Panc1 (cell line): ENCODE measurements at places on chromosomes 2 and 18.

DNA sequence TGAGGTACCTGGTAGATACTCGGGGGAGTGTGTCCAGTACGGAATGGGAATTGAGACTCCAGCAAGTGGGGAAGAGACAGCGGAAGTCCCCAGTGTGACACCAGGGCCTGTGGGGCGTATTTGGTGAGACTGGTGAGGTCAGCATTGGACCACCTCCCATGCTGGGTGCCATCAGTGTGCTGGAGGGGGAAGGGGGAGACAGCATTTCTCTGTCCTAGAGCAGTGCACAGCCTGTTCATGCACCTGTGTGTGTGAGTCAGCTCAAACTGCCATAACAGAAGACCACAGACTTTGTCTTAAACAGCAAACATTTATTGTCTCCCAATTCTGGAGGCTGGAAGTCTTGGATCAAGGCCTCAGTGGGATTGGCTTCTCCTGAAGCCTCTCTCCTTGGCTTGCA is 301.8 kb downstream of the GBX2 start:
- H3K27ac ChIP-seq = no peak overlapping the region
- no peak for DNase-seq
- no peaks in the 10 kb centered on the region for H3K4me1 ChIP-seq
- H3K4me3 ChIP-seq = no peak overlapping the region
- no peaks in the 10 kb centered on the region for H3K27me3 ChIP-seq

DNA sequence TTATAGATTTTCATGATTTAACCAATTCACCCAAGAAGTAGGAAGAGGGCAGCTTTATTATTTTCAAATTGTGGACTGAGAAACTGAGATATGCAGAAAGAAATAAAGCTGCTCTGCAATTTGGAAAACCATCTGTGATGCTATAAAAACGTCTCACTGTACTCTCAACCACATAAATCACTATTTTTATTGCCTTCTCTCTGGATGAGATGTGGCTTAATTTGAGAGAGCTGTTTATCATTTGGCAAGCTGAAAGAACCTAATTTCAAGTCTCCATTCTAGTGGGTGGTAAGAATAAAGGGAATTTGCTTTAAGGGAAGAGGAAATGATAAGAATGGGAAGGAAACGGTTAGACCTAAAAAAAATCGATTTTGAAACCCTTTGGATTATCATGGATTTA is 49.9 kb upstream of the CYP1B1 start:
- H3K27ac ChIP-seq = no peak overlapping the region
- no peak overlapping the region for H3K4me3 ChIP-seq
- H3K27me3 ChIP-seq = no peaks in the 10 kb centered on the region
- H3K4me1 ChIP-seq = no peaks in the 10 kb centered on the region

GRCh38 chr18:43034683-43035500 is 80.6 kb downstream of the RIT2 start:
- no peaks in the 10 kb centered on the region for H3K27me3 ChIP-seq
- no peak for DNase-seq
- no peaks in the 10 kb centered on the region for H3K36me3 ChIP-seq
- H3K27ac ChIP-seq = no peak overlapping the region
- no peak overlapping the region for H3K4me3 ChIP-seq

GRCh38 chr2:133885847-133886246 is 317.6 kb upstream of the NCKAP5 start:
- DNase-seq = no peak
- H3K36me3 ChIP-seq = no peaks in the 10 kb centered on the region
- no peaks in the 10 kb centered on the region for H3K4me1 ChIP-seq
- H3K27ac ChIP-seq = no peak overlapping the region
- H3K27me3 ChIP-seq = no peaks in the 10 kb centered on the region; the same call in 1 of the 2 replicates

DNA sequence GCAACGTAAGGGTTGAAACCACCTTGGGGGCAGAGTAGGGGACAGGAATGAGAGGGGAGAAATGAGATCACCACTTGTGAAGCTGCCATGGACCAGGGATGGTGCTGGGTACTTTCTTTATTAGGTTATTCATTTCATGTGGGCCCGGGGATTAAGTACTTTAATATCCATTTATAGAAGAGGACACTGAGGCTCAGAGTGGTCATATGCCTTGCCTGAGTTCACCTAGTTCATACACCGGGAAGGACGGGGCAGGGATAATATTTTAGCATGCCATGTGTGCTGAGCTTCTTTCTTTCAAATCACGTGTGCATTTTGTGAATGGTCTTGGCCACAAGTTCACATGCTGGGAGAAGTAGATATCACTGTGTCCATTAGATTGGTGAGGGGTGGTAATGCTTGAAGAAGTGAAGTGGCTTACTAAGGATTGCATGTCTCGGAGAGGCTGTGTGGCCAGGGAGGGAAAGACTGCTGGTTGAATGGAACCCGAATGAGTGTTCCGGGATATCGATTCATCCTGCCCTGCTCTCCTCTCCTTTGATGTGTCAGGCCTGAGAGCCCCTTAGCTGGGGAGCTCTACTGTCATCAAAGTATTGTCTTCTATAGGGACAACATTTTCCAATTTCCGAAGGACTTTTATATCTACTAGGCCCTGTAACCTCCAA is 187.1 kb downstream of the MYCN start:
- no peak for DNase-seq
- no peak overlapping the region for H3K4me3 ChIP-seq
- no peaks in the 10 kb centered on the region for H3K36me3 ChIP-seq

DNA sequence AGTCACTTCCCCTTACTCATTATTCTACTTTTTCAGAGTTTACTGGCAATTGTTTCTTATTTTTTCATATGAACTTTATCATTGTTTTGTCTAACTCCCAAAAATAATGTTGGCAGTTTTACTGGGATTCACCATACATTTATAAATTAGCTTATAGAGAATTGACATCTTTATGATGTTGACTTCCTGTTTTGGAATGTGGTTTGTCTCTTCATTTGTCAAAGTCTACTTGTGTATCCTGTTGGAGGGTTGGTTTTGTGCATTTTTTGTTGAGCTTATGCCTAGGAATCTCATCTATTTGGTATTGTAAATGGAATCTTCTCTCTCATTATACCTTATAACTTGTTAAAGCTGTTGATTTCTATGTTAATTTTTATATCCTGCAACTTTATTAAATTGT is 16.4 kb downstream of the EPC2 start:
- H3K27me3 ChIP-seq = no peaks in the 10 kb centered on the region
- no peak overlapping the region for H3K27ac ChIP-seq
- H3K36me3 ChIP-seq = no peaks in the 10 kb centered on the region
- H3K4me1 ChIP-seq = peaks cover 32% of the 10 kb centered on the region
- H3K4me3 ChIP-seq = no peak overlapping the region
- DNase-seq = no peak

- DNase-seq = no peak
- peaks cover 13% of the 10 kb centered on the region for H3K27me3 ChIP-seq
- H3K4me3 ChIP-seq = no peak overlapping the region
- H3K36me3 ChIP-seq = no peaks in the 10 kb centered on the region
- H3K27ac ChIP-seq = no peak overlapping the region
- H3K4me1 ChIP-seq = no peaks in the 10 kb centered on the region
Observed at GRCh38 chr18:34495506-34495905, 214.6 kb upstream of the DTNA start.

- no peaks in the 10 kb centered on the region; the same call in 1 of the 2 replicates for H3K36me3 ChIP-seq
- H3K4me1 ChIP-seq = no peaks in the 10 kb centered on the region; the same call in 1 of the 2 replicates
- H3K4me3 ChIP-seq = no peak overlapping the region
- H3K27me3 ChIP-seq = no peaks in the 10 kb centered on the region
- no peak for DNase-seq
Observed at GRCh38 chr2:64987001-64987955, 1.9 kb upstream of the SLC1A4 start.

GRCh38 chr2:24926602-24927252 is 6.7 kb upstream of the ADCY3 start:
- H3K36me3 ChIP-seq = no peaks in the 10 kb centered on the region
- no peaks in the 10 kb centered on the region for H3K27me3 ChIP-seq
- H3K4me1 ChIP-seq = no peaks in the 10 kb centered on the region
- H3K27ac ChIP-seq = no peak overlapping the region
